Activated CD8-positive, alpha-beta memory T cell treated with anti-CD3 and anti-CD28 coated beads for 24 hours (primary cell): ENCODE measurements at places on chromosomes 3 and 15.

DNA sequence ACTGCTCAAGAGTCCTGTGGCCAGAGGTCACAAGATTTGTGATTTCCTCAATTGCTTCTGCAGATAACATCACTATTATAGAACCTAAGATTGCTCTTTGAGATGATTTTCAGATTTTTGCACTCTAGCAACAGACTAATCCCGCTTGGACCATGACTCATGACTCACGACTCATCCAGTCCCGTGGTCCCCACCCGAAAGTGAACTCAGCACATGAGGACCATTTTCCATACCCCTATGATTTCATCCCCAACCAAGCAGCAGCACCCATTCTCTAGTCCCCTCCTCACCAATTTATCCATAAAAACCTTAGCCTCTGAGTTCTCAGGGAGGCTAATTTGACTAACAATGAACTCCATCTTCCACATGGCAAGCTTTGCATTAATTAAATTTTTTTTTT lies 106.3 kb upstream of the ALCAM start:
- DNase-seq, result no peak

GRCh38 chr3:183984749-183985729 lies 32.6 kb downstream of the ABCC5 start:
- DNase-seq, result no peak

DNA sequence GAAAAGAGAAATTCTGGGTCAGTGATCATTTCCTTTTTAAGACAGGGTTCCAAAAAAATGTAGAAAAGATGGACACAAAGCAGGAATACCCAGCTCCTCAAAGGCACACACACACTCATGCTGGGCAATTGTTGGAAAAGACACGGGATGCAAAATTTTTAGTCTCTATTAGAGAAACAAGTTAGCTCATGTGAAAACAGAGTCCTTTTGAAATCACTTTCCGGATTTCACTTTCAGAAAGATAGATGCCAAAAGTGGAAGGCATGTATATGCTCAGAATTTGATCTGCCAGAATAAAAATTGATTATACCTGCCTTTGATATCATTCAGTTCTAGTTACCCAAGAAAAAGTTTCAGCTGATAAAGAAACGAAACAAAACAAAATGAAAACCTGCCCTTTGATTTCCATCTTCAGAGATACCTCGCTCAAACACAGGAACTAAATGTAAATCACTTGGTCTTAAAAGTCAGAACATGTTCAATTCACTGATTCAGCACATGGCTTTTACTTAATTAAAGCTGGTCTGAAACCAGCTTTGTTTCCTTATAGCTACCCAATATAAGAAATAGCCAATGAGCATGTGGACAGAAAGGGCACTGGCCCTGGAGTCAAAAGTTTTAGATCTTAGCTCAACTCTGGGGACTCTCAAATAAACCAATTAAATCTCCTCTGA lies 52.8 kb downstream of the PLD1 start:
- no peak for DNase-seq

- DNase-seq, result peak; percentile 78
Observed at GRCh38 chr15:60006203-60006862, 2.2 kb downstream of the FOXB1 start.

DNA sequence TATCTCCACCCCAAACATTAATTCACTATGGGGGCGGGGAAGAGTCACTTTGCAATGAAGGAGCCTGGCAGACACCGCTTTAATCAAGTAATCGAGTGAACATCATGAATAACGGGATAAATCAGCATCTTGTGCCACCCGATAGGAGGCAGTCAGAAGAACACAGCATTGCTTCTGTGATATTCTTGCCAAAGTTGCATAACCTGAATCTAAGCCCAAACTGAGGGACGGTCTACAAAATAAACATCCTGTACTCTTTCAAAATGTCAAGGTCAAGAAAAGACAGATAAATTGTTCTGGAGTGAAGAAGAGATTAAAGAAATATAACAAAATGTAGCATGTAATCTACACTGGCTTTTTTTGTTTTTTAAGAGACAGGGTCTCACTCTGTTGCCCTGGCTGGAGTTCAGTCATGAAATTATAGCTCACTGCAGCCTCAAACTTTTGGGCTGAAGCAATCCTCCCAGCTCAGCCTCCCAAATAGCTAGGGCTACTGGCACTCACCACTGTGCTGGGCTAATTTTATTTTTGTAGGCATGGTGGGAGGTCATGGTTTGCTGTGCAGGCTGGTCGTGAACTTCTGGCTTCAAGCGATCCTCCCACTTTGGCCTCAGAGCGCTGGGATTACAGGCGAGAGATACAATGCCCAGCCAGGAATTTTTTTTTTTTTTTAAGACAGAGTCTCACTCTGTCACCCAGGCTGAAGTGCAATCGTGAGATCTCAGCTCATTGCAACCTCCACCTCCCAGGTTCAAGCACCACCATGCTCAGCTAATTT lies 20.1 kb upstream of the VWA5B2 start:
- DNase-seq, result no peak

GRCh38 chr3:55476515-55476914 lies 10.6 kb downstream of the WNT5A start:
- DNase-seq, result no peak

GRCh38 chr3:104323226-104323625 lies 1043.5 kb upstream of the ALCAM start:
- no peak for DNase-seq

GRCh38 chr3:158668506-158668905 lies 3.9 kb downstream of the LXN start:
- no peak for DNase-seq

DNA sequence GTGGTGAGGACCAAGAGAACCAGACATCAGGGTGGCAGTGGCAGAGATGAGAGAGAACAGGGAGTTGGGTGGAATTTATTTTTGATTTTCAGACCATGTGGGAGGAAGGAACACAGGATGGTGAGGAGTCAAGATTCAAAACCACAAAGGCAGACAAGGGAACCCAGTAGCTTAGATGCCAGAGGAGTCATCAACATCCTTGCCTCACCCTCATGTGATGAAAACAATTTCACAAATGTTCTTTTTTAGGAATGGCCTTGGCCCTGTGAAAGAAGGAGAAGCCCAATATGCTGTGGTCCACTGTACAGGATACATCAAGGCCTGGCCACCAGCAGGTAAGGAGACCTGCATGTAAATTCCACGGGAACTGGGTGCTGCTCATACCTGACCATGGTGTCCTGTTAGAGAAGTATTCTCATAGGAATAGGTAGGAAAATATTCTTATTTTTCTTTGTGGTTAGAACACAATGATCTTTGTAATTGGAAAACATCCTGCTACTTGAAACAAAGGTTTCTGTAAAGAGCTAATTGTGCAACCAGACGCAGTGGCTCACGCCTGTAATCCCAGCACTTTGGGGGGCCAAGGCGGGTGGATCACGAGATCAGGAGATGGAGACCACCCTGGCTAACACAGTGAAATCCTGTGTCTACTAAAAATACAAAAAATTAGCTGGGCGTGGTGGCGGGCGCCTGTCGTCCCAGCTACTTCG lies 110.0 kb downstream of the ARNT2 start:
- no peak for DNase-seq

GRCh38 chr15:35705030-35705883 lies 159.3 kb upstream of the DPH6 start:
- DNase-seq, result no peak

GRCh38 chr3:67619991-67620390 lies 34.4 kb downstream of the SUCLG2 start:
- DNase-seq, result no peak

DNA sequence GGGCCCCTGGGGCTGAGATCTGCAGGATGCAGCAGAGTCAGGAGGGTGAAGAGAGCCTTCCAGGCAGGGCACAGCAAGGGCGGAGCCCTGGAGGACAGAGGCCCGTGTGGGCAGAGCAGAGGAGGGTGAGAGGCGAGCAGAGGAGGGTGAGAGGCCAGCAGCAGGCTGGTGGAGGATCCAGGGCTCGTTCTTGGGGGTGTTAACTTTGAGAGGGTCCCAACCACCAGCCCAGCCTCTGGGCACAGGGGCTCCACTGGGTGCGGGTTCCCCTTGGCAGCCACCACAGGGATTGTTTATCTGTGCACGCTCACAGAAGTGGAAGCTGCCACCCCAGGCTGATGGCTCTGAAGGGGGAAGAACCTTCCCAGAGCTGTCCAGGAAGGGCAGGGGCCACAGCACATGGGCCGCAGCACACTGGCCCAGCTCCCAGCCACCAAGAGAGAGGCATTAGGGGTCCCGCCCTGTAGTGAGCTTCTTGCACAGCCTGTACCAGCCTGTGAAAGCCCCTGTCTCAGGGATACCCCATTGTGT lies 9.3 kb upstream of the PLXND1 start:
- DNase-seq, result no peak

- no peak for DNase-seq
Observed at GRCh38 chr3:192313605-192314004, 413.7 kb downstream of the FGF12 start.

GRCh38 chr15:63663906-63664305 lies 66.7 kb downstream of the FBXL22 start:
- no peak for DNase-seq

DNA sequence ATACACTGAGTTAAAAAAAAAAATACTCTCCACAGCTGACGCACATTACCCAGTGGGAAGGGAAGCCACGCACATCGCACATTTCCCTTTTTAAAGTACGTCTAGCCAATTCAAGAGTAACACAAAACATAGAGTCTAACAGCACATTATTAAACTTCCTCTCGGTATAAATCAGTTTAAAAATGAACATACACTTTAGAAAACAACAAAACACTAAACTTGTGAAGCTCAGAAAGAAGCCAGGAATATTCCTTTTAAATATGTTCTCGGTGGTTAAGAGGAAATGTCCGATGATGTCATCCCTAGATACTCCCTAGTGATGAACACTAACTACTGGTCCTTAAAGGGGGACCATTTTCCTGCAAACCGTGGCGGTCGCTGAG lies 721 bp downstream of the MYEF2 start:
- no peak for DNase-seq

- no peak for DNase-seq
Observed at GRCh38 chr3:126649556-126650092, 5.3 kb downstream of the TXNRD3 start.

DNA sequence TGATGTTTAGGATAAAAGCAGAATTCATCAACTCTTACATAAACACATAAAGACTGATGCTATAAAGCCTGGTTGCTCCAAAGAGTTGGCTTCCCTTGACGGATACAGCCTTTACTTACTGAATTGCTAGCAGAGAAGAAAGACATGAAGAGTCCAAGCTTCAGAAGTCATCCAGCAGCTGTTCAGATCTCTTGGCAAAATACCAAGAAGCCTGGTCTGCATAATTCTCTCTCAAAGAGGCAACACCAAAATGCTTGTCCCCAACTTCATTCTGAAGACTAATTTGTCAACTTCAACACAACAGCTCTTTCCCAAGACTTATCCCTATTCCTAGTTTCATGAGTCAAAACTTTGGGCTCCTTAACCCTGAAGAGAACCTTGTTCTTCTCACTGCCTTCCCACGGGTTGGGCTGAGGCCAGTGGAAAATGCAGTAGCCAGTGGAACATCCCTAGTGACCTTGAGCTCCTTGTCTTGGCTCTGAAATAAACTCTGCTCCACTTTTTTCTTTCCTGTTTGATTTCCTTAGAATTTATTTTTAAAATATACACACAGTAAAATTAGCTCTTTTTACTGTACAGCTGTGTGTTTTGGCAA lies 119.2 kb upstream of the THBS1 start:
- no peak for DNase-seq

- DNase-seq, result no peak
Observed at GRCh38 chr3:57985176-57985983, 22.8 kb upstream of the FLNB start.

GRCh38 chr3:194565597-194566190 lies 67.5 kb downstream of the TMEM44 start:
- DNase-seq, result no peak

DNA sequence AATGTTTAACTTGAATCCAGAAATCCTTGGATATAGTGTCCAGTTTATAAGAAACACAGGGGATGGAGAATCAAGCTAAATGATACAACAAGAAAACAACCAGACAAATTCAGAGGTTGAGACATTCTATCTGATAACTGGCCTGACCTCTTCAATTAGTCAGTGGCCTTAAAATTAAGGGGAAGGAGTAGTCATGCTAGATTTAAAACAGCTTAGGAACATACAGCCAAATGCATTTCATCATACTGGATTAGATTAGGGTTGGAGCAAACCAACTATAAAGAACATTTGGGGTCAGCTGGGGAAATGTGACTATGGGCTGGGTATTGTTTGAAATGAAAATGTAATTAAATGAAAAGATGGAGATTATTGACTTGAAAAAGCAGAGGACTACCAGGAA lies 53.3 kb downstream of the PPARG start:
- DNase-seq, result no peak

DNA sequence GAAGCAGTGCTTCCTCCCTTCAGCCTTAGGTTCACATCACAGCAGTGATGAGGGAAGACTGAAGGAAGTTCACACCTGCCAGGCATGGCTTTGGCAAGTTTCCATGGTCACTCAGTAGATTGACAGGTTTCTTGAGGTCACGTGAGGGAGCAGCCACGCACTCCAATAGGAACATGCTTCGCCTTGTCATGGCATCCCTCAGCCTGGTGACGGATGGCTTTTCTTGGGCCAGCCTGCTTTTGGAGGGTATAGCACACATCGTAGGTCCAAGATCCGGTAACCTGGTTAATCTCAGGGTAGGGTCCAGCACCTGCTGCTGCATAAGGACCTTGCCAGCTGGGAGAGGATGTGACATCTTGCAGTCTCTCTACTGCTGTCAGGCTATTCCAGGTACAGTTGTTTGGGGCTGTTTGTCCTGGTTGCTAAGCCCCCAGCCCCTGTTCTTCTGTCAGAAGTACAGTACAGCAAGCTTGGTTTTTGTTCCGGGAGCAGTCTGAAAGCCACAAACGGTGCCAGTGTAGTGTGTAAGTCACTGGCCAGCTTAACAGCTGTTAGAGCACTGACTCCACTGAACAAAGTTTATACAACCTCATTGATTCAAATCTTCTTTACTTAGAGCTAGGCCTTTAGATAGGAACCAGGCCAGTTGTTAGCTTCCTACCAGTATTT lies 42.3 kb downstream of the PSMD6 start:
- no peak for DNase-seq

DNA sequence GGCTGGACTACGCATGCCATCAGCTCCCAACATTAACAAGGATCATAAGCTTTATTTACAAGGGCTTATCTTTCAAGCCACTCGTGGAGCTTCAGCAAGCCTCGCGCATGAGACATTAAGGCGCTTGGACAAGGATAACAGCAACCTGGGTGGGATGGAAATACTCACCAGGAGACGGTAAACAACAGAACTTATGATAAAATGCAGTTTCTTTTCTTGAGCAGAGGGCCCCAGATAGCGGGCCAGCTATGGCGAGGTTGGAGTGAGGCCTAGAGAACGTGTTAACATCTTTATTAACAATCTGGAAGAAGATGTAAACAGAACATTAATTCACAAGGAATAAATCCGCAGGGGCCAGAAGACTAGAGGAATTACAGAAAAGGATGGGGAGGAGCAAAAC lies 158.2 kb downstream of the NTRK3 start:
- DNase-seq, result no peak

GRCh38 chr3:131786386-131786785 lies 248.4 kb downstream of the CPNE4 start:
- no peak for DNase-seq
